ENCODE measurements at places on chromosomes 6 and 20.

GRCh38 chr6:142823256-142823902 is 121.6 kb downstream of the HIVEP2 start:
- DNase-seq, result no peak

DNA sequence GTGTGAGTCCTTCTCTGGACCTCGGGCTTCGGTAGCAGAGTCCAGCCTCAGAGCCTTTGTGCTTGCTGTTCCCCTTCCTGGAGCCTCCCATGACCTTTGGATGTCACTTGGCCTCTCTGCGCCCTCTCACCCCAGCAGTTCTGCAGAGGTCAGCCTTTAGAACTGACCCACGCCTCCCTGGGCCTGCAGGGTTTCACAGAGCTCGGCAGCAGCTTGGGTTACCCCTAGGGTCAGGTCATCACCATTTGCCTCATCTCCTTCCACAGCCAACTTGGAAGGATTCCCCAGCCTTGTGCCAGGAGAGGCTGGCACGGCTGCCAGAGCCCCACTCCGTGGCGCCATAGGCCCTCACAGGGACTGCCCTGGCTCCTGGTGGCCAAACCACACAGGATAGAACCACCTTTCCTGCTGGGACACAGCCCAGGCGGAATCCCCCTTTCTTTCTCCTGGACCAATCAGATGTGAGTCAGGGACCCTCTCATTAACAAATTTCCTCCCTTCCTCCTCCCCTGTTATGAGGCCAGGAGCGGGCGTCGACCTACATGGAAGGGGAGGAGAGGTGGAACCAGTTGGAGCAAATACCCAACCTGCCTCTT is 13.9 kb upstream of the SIRPA start:
- DNase-seq, result no peak

GRCh38 chr6:16805243-16805950 is 44.1 kb upstream of the ATXN1 start:
- DNase-seq, result no peak

- no peak for DNase-seq
Measured at GRCh38 chr20:15639839-15640238, 933.4 kb downstream of the KIF16B start.

DNA sequence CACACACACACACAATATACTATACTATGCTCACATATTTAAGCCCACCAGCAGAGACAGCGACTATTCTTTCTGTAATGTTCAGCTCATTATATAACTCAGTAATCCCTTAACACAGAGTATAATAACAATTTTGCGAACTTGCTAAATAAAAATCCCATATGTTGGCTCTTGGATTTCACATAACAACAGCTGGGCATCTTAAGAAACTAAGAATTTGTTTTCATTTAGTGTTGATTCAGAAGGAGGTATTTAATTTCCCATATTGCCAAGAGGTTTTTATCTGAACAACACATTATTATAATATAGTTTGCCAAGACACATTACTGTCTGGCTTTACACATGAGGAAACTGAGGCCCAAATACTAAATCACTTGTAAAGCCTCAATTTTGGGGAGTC is 7.4 kb downstream of the ECT2L start:
- DNase-seq, result no peak

DNA sequence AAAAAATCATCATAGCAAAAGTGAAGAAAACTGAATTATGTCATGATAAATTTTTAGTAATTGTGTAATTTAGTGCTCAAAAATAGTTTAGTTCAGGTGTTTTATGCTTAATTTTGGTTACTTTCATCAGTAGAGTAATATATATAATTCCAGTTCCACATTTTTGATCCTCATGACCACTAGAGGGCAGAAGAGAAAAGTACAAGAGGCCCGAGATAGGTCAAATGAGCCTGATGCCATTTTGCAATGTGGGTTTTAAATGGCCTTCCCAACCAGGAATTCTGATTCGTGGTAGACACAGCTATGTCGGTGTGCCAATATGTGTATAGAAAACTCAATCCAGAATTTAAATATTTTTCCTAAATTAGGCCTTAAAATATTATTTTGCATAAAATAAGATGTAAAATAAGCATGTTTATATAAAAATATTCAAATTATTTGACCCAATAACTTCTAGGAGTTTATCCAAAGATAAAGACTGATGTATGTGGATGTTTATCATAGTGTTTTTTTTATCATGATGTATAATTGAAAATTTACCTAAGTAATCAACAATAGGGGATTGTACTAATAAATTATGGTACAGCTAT is 159.7 kb upstream of the RPS6KA2 start:
- no peak for DNase-seq

GRCh38 chr6:125586074-125586473 is 163.4 kb upstream of the HEY2 start:
- DNase-seq, result no peak

DNA sequence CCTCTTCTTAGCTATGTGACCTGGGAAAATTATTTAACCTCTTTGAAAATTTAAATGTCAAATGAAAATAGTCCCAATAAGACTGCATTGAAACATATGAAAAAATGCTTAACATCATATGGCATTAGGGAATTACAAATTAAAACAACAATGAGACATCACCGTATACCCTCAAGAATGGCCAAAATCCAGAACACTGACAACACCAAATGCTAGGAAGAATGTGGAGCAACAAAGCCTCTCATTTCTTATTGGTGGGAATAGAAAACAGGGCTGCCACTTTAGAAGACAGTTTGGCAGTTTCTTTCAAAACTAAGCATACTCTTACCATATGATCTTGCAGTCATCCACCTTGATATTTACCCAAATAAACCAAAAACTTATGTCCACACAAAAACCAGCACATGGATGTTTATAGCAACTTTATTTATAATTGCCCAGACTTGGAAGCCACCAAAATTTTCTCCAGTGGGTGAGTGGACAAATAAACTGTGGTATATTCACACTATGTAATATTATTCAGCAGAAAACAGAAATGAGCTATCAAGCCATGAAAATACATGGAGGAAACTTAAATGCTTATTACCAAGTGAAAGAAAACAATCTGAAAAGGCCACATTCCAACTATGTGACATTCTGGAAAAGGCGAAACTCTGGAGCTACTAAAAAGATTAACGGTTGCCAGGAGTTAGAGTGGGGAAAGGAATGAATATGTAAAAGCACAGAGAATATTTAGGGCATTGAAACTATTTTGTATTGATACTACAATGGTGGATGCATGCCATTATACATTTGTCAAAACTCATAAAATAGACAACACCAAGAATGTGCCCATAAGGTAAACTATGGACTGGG is 459.9 kb downstream of the GRIK2 start:
- DNase-seq, result no peak

- DNase-seq, result no peak
Measured at GRCh38 chr6:158816803-158817727, 2.1 kb downstream of the EZR start.

DNA sequence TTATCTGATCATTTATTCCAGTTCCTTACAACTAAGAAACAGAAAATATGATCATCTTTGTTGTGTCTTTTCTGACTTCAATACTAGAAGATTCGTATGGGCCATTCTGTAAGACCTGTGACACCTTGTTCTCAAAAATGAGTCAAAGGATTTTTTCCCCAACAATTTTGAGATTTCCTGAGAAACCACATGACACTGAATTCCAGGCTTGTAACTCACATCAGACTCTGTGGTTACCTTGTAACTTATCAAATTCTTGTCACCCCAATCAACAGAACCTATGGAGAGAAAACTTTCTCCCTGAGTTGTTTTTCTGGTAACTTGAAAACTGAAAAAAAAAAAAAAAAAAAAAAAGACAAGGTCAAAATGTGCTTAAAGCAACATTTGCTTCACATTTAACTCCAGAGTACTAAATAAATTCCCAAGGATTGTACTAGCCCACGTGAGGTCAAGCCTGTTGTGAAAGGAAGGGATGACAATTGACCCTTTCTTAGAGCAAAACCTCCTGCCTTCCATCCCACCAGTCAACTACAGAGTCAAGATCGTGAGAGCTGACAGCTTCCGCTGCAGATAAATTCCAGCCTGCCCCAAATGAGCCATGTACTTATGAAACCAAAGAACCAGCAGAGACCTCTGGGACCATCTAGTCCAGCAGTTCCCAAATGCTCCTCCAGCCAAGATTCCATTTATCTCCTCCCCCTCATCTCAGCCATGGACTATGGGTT is 140.3 kb downstream of the TBX18 start:
- no peak for DNase-seq

DNA sequence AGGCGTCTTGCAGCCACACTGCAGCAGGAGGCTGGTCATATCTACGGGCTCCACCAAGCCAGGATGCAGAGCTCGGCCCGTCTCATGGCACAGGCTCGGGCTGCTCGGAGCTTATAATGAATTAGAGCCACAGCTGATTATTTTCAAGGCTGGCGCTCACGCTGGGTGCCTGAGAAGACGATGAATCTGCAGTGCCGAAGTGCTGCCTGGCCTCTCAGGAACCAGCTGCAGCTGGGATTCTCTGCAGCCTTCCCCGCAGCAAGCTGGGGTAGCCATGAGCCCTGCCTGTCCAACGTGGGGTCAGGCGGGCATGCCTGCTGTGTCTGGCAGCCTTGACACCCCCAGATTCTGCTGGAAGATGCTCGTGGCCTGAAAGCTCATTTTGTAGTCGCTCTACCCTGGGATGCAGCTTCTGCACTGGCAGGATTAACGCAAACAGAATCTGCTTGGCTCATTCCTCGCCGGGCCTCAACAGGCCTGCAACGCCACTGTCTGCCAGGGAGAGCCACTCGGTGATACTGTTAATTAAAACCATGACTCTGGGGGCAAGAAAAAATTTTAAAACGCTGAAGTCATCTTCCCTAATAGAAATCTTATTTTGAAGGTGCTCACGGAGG is 104.3 kb downstream of the CDH26 start:
- peak; percentile 32 for DNase-seq

- DNase-seq, result no peak
Measured at GRCh38 chr20:49835031-49835430, 22.4 kb downstream of the SLC9A8 start.

- peak; percentile 33 for DNase-seq
Measured at GRCh38 chr6:34055223-34055933, 90.5 kb downstream of the GRM4 start.

DNA sequence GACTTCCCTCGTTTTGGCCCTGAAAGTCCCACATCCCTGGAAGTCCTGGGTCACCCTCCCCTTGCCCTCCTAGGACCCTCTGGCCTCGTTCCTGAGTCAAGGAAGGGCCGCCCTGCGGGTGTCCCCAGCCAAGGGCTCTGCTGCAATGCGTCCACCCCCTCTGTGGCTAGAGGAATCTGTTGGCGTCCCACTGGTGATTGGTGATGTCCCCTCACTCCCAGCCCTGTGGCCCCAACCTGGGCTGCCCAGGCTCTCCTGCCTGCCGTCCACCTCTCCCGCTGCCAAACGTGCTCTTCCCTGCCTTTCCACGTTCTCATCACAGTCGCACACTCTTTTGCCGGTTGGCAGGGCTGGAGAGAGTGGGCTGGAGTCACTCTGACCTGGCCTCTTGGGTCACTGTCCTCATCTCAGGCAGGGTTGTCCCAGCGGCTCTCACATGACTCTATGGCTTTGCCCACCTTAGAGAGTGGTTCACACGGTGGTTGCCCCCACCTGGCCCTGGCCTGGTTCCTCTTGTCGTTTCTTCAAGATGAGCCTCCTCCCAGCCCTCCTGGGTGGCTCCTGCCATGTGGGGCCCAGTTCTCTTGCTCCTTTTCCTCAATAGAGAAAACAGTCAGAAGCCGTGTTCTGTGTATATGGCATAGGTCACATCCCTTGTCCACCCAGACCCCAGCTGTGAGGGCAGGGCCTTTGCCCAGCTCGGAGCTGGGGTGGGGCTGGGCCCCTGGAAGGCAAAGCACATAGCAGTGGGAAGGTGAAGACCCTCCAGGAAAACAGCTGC is 100.9 kb downstream of the TMEM242 start:
- no peak for DNase-seq

- no peak for DNase-seq
Measured at GRCh38 chr20:10282979-10283456, 64.4 kb downstream of the SNAP25 start.

GRCh38 chr20:57451795-57452661 is 60.8 kb downstream of the RBM38 start:
- DNase-seq, result no peak

GRCh38 chr20:4470375-4470774 is 251.3 kb upstream of the PRND start:
- no peak for DNase-seq

- no peak for DNase-seq
Measured at GRCh38 chr6:97461218-97461617, 178.2 kb upstream of the MMS22L start.

DNA sequence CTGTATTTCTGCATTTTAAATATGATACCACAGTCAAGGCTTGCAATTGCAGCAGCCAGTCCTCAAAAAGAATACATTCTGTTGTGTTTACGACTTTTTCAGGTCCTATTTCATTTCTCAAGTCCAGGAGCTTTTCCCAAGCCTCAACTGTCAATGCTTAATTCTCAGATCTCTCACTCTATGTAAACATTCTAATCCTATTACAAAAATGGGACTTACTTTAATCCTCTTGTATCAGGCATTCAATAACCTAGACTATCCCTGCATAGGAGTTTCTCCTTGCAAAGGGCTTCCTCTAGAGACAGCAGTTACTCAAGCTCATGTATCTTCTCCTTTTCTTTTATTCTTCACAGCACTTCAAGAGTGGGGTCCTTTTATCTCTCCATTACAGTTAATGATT is 1293.0 kb downstream of the GRIK2 start:
- DNase-seq, result no peak

- DNase-seq, result no peak
Measured at GRCh38 chr6:121441477-121441876, 6.0 kb downstream of the GJA1 start.

DNA sequence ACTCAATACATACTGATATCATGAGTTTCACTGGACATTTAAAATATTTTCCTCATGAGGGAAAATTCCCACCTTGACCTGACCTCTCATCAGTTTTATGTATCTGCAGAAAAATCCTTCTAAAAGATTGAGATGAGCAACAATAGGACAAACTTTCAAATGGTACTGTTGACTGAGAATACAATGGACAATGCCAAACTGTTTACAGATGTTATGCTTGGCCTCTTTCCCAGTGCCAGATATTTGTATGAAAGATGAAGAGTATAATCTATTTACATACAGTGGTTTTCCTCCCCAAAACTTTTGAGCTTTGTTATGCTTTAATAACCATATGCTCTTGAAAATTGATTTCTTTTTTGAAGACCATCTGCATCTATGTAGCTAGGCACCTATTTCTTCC is 245.1 kb upstream of the RSPO3 start:
- DNase-seq, result no peak

DNA sequence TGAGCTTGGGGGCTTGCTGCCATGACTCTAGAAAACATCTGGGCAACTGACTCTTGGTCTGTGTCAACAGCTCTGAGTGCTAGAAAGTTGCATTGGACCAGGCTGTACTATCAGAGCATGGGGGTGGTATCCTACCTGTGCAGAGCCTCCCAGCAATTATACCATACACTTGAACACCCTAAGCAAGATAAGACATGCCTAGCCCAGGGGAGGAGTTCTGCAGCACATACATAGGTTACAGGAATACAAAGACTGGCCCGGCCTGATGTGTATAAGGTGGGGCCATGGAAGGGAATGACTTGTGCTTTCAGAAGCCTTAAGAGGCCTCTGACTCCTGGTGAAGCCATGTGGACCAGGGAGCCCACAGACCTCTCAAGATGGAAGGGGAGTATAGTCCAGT is 11.4 kb upstream of the MOCS1 start:
- no peak for DNase-seq

Data from nucleus accumbens (tissue), 56 donors.